ENCODE measurements at places on chromosomes 2 and 18. TPM values are rescaled to one million over a fixed set of nuclear protein-coding genes. Genes with fewer than 3 reads are reported as not detected.

PTPRN gene
- total RNA-seq: 4.2 TPM

LOXHD1 gene
- total RNA-seq: not detected

GRCh38 chr18:48321536-48321935 is 87.6 kb downstream of the ZBTB7C start:
- H3K27ac ChIP-seq: no peak overlapping the region
- H3K36me3 ChIP-seq: no peaks in the 10 kb centered on the region
- H3K4me3 ChIP-seq: no peak overlapping the region
- H3K4me1 ChIP-seq: no peaks in the 10 kb centered on the region
- no peaks in the 10 kb centered on the region for H3K27me3 ChIP-seq
- DNase-seq: no peak

SLC5A7 gene
- total RNA-seq: 0.04 TPM

GRCh38 chr2:120881981-120882788 is 146.5 kb downstream of the GLI2 start:
- no peak overlapping the region for H3K4me3 ChIP-seq
- H3K4me1 ChIP-seq: peaks cover 48% of the 10 kb centered on the region
- DNase-seq: no peak
- no peaks in the 10 kb centered on the region for H3K36me3 ChIP-seq

DNA sequence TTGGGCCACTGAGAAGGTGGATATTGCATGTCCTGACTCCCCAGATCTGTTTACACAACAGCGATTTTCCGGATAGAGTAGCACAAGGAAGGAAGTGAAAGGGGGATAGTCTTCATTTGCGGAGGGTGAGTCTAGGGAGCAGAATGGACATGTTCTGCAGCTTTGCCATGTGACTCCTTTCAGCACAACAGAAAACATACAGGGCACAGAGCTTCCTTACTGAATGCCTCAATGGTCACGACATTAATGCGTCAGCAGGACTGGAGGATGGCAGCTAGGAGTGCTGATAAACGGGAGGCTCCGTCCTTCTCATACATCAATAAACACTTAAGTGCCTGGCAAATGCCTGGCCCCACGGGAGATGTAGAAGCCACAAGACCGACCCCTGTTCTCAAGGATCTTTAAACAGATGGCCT is 163.0 kb downstream of the FAM210A start:
- DNase-seq: no peak
- H3K4me3 ChIP-seq: no peak overlapping the region
- no peak overlapping the region for H3K27ac ChIP-seq
- H3K27me3 ChIP-seq: no peaks in the 10 kb centered on the region

AP1S3 gene
- total RNA-seq: 4.9 TPM

DNA sequence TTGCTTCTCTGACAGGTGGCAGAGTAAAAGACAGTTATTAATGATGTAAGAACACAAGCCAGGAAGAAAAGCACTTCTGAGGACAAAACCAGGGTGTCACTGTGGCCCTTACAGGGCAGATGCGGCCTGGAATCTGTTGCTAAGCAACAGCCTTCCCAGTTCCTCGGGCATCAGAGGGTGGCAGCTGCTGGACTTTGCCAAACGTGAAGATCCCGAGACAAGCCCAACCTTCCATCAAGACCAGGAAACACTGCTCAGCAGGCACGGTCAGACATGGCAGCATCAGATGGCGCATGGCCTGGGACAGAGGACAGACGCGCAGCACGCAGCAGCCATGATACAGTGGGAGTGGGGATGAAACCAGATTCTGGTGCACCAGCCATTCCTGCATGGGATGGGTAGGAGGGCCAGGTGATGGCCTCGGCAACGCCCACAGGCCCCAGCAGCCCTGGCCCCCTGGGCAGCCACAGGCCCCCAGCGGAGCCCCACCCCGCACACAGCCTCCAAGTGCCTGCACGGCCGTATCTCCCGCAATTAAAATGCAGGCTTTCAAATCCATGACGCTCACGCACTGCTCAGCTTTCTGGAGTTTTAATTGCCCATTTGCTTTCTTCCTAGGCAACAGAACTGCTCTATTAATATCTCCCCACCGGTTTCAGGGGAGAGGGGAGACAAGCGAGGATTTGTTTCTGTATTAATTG is 89.0 kb downstream of the EIPR1 start:
- no peaks in the 10 kb centered on the region for H3K4me1 ChIP-seq
- H3K36me3 ChIP-seq: no peaks in the 10 kb centered on the region
- no peaks in the 10 kb centered on the region for H3K27me3 ChIP-seq

EFHD1 gene
- 5.9 TPM for total RNA-seq

DNA sequence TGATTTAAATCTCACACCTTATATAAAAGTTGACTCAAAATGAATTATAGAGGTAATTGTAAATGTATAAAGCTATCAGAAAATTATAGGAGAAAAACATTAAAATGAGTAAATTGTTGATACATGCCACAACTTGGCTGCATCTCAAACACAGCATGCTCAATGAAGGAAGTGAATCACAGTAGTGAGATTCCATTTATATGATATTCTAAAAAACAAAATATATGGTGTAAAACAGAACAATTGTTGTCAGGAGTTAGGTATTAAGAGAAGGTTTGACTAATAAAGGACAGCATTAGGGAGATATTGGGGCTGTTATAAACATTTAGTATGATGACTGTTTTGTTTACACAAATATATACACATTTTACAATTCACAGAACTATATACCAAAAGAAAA is 356.6 kb upstream of the CELF4 start:
- no peak for DNase-seq
- H3K36me3 ChIP-seq: no peaks in the 10 kb centered on the region
- no peak overlapping the region for H3K4me3 ChIP-seq
- no peaks in the 10 kb centered on the region for H3K27me3 ChIP-seq
- H3K4me1 ChIP-seq: no peaks in the 10 kb centered on the region

- no peak for DNase-seq
- no peaks in the 10 kb centered on the region for H3K36me3 ChIP-seq
- no peaks in the 10 kb centered on the region for H3K4me1 ChIP-seq
- no peak overlapping the region for H3K27ac ChIP-seq
Observed at GRCh38 chr18:43751203-43751602, 473.9 kb upstream of the SYT4 start.

- H3K4me1 ChIP-seq: no peaks in the 10 kb centered on the region
- H3K27me3 ChIP-seq: no peaks in the 10 kb centered on the region
- H3K27ac ChIP-seq: no peak overlapping the region
- DNase-seq: no peak
Observed at GRCh38 chr2:86464652-86465051, 23.5 kb downstream of the KDM3A start.

CYRIA gene
- total RNA-seq: 1.0 TPM

- no peak for DNase-seq
- peaks cover 23% of the 10 kb centered on the region for H3K4me1 ChIP-seq
- no peak overlapping the region for H3K4me3 ChIP-seq
- H3K36me3 ChIP-seq: no peaks in the 10 kb centered on the region
- no peaks in the 10 kb centered on the region for H3K27me3 ChIP-seq
Observed at GRCh38 chr2:45263147-45263546, 253.9 kb upstream of the SIX2 start.

SNORC gene
- total RNA-seq: 2.6 TPM

- H3K27ac ChIP-seq: no peak overlapping the region
- no peak overlapping the region for H3K4me3 ChIP-seq
- peak; percentile 56 for DNase-seq
- no peaks in the 10 kb centered on the region for H3K27me3 ChIP-seq
- peaks cover 31% of the 10 kb centered on the region for H3K4me1 ChIP-seq
Observed at GRCh38 chr2:120873958-120874887, 138.6 kb downstream of the GLI2 start.

- DNase-seq: no peak
- no peaks in the 10 kb centered on the region for H3K4me1 ChIP-seq
- no peaks in the 10 kb centered on the region for H3K27me3 ChIP-seq
- no peak overlapping the region for H3K27ac ChIP-seq
- H3K36me3 ChIP-seq: no peaks in the 10 kb centered on the region
Observed at GRCh38 chr18:75086494-75087034, 122.4 kb downstream of the PTGR3 start.

KCNG3 gene
- 7.8 TPM for total RNA-seq

DNA sequence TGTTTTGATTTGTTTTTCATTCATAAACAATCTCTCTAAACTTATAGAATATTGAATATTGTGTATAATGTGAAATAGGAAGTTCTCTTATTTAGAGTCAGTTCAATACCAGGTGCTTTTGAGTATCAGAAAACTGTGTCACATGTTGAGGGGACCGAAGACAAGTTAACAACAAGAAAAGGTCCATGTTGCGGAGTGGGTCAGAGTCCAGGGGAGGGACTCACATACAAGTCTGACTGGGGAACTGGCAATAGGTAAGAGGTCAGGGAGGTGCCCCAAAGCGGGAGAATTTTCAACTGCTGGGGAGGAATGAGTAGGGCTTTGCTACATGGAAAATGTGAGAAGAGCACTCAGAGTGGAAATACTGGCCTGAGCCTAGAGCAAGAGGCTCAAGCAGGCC is 19.8 kb upstream of the BCL11A start:
- peaks cover 11% of the 10 kb centered on the region for H3K4me1 ChIP-seq
- no peak overlapping the region for H3K27ac ChIP-seq
- no peak overlapping the region for H3K4me3 ChIP-seq
- H3K27me3 ChIP-seq: peaks cover 45% of the 10 kb centered on the region
- no peak for DNase-seq

GPR35 gene
- 0.74 TPM for total RNA-seq

DNA sequence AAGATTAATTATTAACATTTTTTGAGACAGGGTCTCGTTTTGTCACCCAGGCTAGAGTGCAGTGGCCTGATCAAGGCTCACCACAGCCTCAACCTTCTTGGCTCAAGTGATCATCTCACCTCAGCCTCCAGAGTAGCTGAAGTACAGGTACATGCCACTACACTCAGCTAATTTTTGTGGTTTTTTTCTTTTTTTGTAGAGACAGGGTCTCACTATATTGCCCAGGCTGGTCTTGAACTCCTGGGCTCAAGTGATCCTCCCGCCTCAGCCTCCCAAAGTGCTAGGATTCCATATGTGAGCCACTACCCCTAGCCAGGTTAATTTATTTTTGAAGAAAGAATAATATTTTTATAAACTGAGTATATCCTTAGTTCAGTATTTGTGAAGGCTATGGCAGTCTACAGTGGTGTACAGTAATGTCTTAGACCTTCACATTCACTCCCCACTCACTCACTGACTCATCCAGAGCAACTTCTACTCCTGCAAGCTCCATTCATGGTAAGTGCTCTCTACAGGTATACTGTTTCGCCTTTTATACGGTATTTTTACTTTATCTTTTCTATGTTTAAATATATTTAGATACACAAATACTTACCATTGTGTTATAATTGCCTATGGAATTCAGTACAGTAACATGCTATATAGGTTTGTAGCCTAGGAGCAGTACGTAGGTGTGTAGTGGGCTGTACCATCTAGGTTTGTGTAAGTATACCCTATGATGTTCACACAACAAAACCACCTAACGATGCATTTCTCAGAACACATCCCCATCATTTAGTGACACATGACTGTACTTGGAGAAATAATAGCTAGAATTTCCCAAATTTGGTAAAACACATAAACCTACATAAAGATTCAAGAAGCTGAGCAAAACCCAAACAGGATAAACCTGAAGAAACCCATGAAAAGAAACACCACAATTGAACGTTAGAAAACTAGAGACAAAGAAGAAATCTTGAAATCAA is 38.6 kb downstream of the MGAT4A start:
- DNase-seq: no peak
- H3K27me3 ChIP-seq: no peaks in the 10 kb centered on the region
- no peak overlapping the region for H3K4me3 ChIP-seq
- H3K36me3 ChIP-seq: no peaks in the 10 kb centered on the region
- H3K27ac ChIP-seq: no peak overlapping the region

TRIM43 gene
- total RNA-seq: not detected

RND3 gene
- total RNA-seq: 4.0 TPM

DNA sequence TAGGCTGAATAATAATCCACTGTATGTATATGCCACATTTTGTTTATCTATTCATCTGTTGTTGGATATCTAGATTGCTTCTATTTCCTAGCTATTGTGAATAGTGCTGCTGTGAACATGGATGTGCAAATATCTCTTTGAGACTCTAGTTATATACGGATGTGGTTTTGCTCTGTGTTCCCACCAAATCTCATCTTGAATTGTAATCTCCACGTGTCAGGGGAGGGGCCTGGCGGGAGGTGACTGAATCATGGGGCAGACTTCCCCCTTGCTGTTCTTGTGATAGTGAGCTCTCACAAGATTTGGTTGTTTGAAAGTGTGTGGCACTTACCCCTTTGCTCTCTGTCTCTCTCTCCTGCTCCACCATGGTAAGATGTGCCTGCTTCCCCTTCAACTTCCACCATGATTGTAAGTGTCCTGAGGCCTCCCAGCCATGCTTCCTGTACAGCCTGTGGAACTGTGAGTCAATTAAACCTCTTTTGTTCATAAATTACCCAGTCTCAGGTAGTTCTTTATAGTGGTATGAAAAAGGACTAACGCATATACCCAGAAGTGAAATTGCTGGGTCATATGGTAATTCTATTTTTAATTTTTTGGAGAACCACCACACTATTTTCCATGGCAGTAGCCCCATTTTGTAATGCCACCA is 86.1 kb upstream of the UPP2 start:
- no peaks in the 10 kb centered on the region for H3K27me3 ChIP-seq
- no peaks in the 10 kb centered on the region for H3K36me3 ChIP-seq
- H3K4me3 ChIP-seq: no peak overlapping the region
- H3K4me1 ChIP-seq: peaks cover 12% of the 10 kb centered on the region
- no peak overlapping the region for H3K27ac ChIP-seq

DNA sequence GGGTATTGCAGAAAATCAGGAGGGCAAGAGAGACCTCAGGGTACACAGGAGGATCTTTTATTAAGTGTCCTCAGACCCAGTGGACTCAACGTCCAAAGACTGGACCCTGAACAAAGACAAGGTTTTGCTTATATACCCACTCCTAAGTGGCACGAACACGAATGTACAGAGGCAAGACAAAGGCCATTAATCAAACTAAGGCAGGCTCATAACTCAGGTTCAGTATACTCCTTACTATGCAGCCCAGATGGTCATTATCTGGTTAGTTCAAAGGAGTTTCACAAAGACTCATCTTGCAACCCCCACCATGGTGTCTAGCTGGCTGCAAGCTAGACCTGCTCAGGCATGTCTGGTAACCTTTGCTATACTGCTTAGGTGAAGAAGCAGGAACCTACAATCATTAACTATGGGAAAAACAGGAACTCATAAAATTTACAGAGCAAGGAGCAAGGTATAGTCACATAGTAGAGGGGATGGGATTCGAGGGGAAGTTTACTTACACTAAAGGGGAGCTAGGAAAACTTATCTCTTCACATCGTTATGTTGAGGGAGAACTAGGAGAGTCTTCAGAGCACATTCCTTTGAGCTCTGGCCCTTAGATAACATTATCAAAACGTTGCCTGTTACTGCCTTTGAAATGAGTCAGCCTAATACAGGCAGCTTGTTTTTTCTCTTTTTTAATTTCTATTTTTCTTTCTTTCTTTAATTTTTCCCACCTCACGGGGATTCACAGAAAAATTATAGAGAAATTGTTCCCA is 33.9 kb downstream of the SLC4A3 start:
- no peaks in the 10 kb centered on the region for H3K27me3 ChIP-seq
- no peaks in the 10 kb centered on the region for H3K36me3 ChIP-seq
- no peak overlapping the region for H3K27ac ChIP-seq
- DNase-seq: no peak
- no peak overlapping the region for H3K4me3 ChIP-seq

KRTCAP3 gene
- 0.88 TPM for total RNA-seq

Data from neural progenitor cell (in vitro differentiated cells).